Renal cortex interstitium (tissue), 15 donors: ENCODE measurements at places on chromosomes 5 and 9.

GRCh38 chr5:177605667-177606066 lies 5.7 kb downstream of the B4GALT7 start:
- no peak for DNase-seq

GRCh38 chr5:145227881-145228280 lies 607.3 kb downstream of the PRELID2 start:
- no peak for DNase-seq

DNA sequence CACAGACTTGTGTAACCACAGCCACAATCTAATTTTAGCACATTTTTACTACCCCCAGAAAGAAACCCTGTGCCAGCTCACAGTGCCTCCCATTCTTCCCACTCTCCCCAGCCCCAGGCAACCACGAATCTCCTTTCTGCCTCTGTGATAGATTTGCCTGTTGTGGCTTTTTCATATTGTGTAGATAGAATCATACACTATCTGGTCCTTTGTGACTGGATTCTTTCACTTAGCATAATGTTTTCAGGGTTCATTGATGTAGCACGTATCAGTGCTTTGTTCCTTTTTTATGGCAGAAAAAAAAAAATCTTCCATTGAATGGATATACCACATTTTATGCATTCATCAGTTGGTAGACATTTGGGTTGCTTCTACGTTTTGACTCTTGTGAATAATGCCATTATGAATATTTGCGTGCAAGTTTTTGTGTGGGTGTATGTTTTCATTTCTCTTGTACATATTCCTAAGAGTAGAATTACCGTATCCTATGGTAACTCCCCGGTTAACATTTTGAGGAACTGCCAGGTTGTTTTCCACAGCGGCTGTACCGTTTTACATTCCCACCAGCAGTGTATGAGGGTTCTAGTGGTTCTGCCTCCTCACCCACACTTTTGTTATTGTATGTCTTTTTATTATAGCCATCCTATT lies 64.5 kb downstream of the RCL1 start:
- DNase-seq: no peak

GRCh38 chr5:131587541-131587940 lies 47.5 kb downstream of the RAPGEF6 start:
- DNase-seq: no peak

DNA sequence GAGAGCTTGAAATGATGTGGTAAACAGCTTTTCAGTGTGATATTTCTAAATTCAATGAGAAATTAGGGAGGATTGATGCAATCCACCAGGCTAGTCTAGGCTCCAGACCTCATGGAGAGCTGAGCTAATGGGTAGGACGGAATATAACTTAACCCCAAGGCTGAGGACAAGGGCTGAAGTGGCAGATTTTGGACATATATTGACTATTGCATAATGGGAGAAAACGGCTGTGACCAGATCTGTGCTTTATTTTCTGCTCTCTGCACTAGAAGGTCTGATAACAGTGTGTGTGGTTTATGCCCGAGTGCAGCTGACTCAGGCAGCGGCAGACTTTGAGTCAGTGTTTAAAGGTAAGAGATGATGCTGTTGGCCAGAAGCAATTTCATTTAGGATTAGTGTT lies 70.6 kb downstream of the ACTBL2 start:
- DNase-seq: no peak

DNA sequence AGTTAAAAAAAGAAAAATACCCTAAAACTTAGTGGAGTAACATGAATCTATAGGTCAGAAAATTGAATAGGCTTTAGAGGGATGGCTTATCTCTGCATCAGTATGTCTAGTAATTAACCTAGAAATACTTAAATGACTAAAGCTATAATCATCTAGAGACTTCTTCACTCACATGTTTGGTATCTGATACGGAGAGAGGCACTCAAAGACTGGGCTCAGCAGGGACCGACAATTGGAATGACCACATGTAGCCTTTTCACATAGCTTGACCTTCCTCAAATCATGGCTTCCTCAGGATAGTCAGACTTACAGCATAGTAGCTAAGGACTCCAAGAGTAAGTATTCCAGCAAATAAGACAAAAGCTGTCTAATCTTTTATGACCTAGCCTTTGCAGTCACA lies 105.3 kb upstream of the RORB start:
- DNase-seq: no peak

- no peak for DNase-seq
Measured at GRCh38 chr9:90815183-90815943, 13.7 kb downstream of the SYK start.
